ENCODE measurements at places on chromosomes 16 and 17. TPM values are rescaled to one million over a fixed set of nuclear protein-coding genes. Genes with fewer than 3 reads are reported as not detected.
A peak's percentile ranks its signal among the peaks of the same experiment; 100 is the strongest.

GRCh38 chr16:26316683-26317464 lies 625.1 kb downstream of the HS3ST4 start:
- DNase-seq = no peak

- DNase-seq = peak; percentile 41
Observed at GRCh38 chr16:67801883-67802282, 4.5 kb downstream of the RANBP10 start.

DNA sequence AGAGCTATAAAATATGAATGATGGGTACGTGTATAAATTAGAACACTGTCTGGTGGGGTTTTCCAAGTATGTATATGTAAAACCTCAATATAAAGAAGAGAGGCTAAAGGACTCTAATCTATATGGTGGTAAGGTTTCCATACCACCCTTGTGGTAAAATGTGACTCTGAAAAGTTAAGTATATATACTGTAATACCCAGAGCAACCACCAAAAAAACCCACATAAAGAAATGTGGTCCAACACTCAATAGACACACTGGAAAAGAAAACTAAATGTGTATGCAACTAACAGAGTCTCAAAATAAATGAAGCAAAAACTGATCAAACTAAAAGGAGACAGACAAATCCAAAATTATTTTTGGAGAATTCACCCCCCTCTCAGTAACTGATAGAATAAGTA lies 72.2 kb downstream of the XPO6 start:
- no peak for DNase-seq

GRCh38 chr17:66755101-66755943 lies 79.6 kb upstream of the CACNG5 start:
- DNase-seq = no peak

GRCh38 chr17:69779378-69780214 lies 295.4 kb upstream of the KCNJ16 start:
- no peak for DNase-seq

DNA sequence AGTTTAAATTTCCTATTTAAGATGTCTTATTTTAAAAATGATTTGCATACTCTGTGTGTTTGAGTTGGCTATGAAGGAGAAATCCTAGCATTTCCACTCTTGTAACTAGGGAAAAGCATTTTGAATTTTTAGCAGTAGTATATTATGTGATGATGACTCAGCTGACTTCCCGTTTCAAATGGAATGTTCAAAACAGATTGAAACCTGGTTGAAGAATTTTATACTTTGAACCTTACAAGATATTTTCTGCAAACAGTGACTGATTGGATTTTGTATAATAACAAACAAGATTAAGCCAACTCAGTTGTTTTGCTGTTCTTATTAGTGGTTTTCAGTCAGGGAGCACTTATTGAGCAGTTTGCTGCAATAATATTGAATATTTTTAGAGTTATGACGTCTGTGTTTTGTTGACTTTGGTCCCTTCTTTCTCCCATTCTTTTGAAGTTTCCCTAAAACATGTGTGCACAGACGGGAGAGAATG lies 8.0 kb downstream of the TNRC6A start:
- DNase-seq = no peak

DNA sequence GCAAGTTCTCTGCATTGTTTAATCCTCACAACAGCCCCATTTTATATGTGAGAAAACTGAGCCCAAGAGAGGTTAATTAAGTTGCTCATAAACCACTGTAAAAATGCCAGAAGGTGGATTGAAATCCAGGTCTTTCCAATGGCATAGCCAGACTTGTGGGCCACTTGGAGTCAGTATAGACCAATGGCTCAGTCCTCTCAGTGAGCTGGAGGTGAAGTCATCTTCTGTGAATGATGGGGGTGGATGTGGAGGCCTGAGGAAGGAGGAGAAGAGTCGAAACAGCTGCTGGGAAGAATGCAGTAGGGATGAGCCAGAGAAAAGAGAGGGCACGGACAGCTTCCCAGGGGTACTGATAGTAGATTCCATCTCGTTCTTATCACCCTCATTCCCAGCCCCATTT lies 213.4 kb downstream of the SOX9 start:
- no peak for DNase-seq

DNA sequence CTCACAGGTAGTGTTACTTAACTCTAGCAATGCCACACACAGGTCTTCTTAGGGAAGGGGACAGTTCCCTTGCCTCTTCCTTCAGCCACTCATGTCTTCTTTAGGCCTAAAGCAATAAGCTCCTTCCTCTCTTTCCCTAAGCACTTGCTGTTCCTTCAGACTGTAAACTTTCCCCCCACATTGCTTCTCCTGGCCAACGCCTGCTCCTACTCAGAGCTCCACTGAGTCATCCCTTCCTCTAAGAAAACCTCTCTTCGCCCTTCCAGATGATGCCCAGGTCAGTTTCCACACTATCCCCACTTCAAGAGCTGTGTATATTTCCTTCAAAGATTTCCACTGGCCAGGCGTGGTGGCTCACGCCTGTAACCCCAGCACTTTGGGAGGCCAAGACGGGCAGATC lies 12.5 kb upstream of the EPOP start:
- no peak for DNase-seq

- DNase-seq = no peak
Observed at GRCh38 chr17:8332128-8332527, 7.5 kb upstream of the ODF4 start.

- DNase-seq = no peak
Observed at GRCh38 chr16:9597967-9598730, 506.7 kb downstream of the HAPSTR1 start.

- DNase-seq = no peak
Observed at GRCh38 chr16:48197294-48197693, 41.5 kb upstream of the ABCC12 start.

DNA sequence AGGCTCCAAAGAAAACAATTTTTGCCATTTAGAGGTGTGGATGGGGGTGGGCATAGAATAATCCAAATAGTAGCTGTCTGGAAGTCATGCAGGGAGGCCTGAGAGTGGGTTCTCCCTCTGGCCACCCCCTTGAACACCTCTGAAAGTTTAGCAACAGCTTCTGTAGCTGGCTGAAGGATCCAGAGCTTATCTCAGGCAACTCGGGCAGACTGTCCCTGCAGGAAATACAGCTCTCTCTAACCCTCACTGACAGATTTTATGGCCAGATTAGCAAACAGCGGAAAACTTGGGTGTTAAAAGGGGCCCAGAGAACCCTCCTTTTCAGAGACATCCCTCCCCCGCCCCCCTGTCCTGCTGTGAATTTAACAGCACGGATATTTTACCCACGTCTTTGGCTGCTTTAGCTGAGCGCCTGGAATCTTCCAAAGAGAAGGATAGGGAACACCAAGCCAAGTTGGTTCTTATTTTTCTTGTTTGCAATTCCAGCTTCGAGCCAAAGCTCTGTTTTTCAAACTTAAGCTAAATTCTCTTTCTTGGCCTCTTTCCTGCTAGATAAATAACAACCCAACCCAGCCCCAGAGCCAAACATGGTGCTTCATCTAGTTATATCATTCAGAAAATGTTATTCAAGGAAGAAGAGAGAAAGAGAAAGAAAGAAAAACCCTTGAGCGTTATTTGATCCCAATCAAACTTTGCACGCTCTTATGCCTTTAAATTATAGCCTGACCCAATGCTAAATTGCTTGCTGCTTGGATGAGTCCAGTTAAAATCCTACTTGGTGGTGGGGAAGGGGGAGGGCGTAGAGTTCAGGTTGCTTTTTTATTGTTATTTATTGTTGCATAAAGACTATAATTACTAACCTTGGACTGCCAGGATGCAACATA lies 2.3 kb upstream of the HOXB2 start:
- peak; percentile 34 for DNase-seq

DNA sequence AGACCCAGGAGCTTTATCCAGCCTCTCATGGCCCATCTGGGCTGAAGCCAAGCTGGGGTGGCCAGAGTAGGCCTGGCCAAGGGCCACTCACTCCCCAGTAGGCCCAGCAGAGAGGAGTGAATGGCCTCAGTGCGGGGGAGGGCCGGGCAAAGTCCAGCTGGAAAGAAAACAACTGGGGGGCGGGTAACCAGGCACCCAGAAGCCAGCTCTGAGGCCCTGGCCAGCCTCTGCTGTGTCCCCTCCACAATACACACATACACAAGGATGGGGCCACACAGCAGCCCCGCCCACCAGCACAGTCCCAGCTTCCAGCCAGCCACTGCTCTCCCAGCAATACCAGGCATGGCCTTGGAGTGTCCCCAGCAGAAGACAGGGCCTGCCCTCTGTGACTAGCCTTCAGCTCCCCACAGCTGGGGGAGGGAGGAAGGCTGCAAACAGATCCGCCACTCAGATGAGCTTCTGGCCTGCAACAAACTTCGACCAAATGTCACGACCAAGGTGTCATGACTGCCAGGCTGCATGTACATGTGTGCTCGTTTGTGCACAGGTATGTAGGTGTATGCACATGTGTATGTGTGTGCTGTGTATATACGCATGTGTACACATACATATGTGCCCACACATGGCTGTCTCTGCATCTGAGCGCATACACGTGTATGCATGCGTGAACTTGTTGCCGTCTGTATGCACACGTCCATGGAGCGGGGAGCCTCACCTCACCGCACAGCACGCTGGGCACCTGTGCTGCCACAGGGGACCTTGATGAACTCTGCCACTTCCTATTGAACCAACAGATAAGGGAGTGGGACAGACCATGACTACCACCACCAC lies 5.0 kb downstream of the CARHSP1 start:
- DNase-seq = no peak

- no peak for DNase-seq
Observed at GRCh38 chr16:73048292-73049080, 558 bp upstream of the ZFHX3 start.

DNA sequence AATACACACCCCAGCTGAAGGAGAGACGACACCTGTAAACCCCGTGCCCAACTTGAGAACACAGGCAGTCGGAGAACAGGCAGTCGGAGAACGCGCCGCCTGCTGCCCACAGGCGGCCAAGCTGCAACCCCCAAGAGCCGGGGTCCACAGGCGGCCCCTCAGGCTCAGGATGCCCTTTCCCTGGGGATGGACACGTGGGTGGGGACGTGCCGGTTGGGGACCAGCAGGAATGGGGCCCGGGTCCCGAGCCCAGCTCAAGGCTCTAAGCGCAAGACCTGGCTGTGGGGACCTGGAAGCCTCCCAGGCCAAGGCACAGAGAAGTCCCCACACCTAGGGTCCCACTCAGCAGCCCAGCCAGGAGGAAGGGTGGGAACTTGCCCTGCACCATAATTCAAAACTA lies 79.5 kb upstream of the GNG13 start:
- DNase-seq = no peak

DNA sequence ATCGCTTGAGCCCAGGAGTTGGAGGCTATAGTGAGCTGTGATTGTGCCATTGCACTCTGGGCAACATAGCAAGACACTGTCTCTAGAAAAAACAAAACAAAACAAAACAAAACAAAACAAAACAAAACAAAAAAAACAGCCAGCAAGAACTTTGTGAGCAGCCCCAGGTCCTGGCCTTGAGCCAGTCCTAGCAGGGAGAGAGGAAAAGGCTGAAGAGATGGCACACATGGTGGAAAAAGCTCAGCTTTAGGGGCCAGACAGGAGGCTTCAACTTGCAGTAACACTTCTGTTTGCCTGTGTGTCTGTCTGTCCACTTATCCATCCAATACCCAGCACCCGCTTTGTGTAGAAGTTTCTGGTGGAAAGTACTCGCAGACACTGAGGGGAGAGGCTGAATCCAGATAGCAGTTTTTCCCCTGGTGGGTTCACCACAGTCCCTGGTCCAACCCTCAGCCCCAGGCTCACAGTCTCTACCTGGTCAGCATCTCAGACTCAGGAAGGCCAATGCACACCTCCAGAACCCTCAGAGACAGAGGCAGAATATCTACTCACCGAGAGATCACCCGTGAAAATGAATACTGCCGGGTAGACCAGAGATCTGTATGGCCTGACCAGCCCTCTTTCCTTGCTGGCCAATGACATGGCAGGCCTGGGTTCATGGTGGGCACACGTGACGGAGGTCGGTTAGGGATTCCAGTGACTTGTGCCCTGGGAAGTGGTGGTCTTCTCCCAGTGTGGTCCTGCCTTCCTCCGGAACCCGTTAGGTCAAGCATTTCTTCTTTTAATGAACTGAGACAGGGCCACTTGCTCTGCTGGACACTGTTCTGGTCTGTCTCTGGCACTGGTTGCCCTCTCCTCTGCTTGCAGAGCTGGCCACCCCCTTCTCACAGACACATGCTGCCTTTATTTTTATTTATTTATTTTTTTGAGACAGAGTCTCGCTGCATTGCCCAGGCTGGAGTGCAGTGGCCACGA lies 79.5 kb upstream of the DNAJA2 start:
- no peak for DNase-seq

- DNase-seq = no peak
Observed at GRCh38 chr17:50272246-50272645, 2.0 kb upstream of the TMEM92 start.

DNA sequence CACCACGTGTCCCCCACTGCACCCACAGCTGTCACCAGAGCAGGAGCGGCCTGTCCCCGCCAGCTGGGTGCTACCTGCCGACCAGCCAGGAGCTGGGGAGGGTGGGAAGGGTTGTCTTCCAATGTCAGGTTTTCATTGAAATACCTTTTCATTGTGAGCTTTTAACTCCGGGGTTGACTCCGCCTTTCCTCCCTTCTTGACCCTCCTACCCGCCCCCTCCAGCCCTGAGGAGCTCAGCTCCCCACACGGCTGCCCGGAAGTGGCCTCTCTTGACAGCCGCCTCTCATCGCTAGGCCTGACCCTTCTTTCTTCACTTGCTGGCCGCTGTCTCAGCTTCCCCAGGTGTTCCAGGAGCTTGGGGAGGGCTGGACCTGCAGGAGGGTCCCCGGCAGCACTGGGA lies 21.2 kb upstream of the GNG13 start:
- no peak for DNase-seq

GRCh38 chr17:67093348-67093747 lies 49.0 kb downstream of the CACNG1 start:
- DNase-seq = no peak

DNA sequence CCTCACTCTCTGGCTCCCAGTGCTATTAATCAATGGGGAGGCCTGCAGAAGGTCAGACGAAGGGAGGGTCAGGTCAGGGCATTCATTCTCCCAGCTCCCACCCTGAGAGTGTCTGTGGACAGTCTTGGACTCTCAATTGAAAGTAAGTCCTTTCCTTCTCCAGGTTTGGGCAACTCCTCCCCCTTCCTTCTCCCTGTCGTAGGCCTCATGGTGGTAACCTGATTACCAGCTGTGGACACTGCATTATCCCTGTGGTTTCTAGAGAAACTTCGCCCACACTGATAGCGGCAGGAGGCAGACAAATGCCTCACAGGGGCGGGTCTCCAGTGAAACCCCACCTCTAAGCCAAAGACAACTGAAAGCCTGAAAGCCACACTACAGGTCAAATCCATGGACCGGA lies 57.7 kb upstream of the SLC25A19 start:
- DNase-seq = peak; percentile 70

Gene RNF222
- 0.11 TPM for total RNA-seq

Gene ATP2C2
- not detected for total RNA-seq

Gene ADAM11
- total RNA-seq = 0.27 TPM

Gene PEX12
- 5.1 TPM for total RNA-seq

Gene ZNF423
- total RNA-seq = not detected

Gene TBX6
- 2.5 TPM for total RNA-seq

Gene SMTNL2
- not detected for total RNA-seq

Gene CSF3
- not detected for total RNA-seq
